ENCODE measurements at places on chromosomes 2 and 18.

- DNase-seq, result no peak
Observed at GRCh38 chr18:9557250-9557943, 57.0 kb downstream of the PPP4R1 start.

DNA sequence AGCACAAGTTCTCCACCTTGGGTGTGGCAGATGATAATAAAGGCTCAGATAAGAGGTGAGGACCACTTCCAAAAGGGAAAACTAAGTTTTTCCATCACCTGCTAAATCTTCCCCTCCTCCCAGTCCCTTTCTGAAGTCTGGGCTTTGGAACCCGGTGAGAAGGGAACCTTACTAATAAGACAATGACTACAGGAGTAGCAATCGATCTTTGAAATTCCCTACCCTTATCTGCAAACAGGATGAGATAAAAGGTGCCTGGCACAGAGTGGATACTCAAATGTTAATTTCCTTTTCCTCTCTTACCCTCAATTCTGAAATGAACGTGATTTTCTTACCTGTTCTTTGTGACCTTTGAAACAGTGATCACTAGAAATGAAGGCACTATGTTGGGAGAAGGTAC is 69.7 kb upstream of the NARS1 start:
- DNase-seq, result no peak

DNA sequence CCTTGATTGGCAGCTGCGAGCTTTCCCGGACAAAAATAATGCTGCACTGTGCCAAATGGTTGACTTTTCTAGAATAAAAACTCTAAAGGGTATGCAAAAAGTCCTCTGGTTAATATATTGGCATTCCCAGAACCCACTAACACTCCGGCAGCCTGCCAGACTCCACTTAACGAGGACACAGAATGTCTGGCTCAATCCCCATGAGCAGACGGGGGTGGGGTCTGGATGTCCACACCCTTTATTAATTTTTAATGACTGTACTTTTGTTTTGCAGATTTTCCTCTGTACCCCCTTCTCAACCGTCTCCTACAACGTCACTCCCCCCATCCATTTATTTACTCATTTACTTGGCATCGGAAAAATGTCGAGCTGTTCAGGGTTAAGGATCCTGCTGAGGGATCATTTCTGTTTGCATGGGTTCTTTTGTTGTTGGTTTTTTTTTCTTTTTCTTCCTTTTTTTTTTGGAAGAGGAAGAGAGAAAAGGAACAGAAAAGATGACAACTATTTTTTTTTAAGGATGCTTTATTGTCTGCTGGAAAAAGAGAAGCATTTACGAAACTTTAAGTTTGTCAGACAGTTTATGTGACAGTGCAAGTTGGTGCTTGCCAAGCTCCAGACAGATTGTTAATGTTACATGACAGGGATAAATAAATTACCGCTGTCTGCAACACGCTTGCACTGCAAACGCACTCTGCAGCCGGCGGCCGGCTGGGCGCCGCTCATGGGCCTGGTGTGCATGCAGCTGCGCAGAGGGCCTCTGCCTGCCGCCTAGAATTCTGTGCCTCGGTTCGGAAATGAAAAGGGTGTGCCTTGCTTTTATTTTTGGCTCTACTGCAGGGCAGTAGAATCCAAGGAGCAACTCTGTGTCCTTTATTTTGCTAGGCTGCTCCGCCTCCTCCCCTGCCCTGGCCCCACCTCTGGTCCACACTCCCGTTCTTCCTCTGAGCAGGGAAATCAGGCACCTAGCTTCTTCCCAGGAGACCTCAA is 3.6 kb downstream of the LDLRAD4 start:
- no peak for DNase-seq

DNA sequence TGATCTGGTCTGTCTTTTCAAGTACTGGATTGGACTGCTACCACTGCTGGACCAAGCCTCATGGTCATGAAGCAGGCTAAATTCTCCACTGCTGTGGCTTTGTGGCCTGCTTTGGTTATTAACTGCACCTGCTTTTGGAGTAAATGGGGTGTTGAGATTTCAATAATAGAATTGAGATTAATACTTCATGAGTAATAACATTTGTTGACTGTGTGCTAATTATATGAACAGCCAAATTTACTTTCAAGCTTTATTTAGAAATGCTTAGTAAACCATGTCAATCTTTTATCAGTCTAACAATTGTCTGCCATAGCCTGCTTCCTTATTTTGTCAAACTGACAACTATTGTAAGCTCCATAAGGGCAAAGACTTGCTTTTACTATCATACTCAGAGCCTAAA is 27.4 kb upstream of the MTIF2 start:
- DNase-seq, result no peak

GRCh38 chr2:65320042-65320725 is 92.6 kb downstream of the ACTR2 start:
- no peak for DNase-seq

GRCh38 chr18:74856928-74857327 is 259.3 kb downstream of the ZNF407 start:
- DNase-seq, result no peak

GRCh38 chr2:12052796-12053195 is 306.4 kb downstream of the LPIN1 start:
- DNase-seq, result no peak

DNA sequence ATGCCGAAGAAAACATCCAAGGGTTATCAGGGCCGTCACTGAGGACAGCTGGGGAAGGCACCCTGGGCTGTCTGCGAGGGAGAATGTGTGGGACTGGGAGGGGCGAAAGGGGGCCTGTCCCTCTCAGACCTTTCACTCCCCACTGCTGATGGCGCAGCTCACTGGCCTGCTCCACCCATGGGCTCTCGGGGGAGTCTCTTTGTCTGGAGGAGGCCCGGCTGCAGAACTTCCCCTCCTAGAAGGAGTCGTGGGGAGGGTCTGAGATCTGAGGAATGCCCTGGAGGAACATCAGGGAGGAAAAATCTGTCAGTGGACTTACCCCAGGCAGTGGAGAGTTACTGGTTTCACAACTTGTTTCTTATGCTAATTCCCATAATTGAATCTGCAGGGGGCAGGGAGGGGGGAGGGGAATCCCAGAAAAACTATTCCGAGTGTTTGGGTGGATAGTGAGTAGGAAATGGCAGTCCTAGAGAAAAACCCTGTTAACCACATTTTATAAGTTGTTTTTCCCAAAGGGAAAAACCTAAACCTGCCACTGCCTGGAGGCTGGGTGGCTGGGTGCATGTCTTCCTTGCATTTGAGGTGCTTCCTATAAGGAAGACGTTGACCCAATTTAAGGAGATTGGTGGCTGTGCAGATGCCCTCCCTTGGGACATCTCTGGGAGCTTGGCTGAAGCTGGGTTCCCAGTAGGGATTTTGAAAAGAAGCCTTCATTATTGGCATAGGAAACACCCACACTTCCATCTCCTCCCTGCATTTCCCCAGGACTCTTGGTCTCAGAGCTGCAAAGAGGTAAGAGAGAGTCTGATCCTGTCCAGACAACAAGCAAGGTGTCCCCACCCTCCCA is 11.7 kb upstream of the SEMA4C start:
- no peak for DNase-seq

DNA sequence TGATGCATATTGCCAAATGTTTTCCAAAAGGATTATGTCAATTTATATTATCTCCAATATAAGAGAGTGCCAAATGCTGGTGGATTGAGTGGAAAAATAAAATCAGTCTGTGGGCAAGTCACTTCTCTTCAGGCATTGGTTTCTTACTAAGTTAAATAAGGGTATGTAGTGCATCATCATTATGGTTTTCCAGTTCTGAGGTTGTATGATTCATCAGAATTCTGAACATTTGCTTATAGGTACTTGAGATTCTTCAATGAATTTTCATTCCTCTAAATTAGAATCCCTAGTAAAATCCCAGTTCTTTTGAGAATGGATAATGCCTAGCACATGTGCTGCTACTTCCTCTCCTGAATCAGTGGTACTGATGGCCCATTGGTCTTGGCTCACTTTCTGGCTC is 188.9 kb upstream of the OSR1 start:
- no peak for DNase-seq

DNA sequence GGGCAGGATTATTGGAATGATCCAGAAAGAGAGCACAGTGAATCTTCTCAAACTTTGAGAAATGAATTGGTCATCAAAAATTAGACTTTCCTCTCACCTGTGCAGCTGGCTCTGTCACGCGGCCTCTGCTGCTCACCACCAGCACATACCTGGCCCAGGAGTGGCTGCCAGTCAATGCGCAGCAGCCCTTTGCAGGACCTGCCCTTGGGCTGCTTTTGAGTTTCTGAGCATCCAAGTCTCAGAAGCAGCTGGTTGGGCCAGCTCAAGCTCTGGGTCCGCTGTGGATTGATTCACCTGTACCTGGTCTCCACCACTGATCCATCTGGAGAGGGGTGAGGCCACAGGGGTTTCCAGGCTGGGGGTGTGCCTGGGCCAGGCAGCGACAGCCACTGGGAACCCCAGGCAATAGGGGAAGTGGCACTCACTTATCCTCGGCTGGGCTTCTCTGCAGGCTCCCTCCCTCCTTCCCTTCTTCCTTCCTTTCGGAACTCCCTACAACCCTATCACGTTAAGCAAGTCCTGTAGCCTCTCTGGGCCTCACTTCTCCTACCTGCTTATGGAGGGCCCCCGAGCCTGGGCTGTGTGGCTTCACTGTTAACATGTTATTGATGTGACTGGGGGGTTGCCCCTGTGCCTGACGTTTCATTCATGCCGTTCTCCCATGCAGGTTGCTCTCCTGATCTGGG is 48.1 kb downstream of the SH3BP4 start:
- no peak for DNase-seq

DNA sequence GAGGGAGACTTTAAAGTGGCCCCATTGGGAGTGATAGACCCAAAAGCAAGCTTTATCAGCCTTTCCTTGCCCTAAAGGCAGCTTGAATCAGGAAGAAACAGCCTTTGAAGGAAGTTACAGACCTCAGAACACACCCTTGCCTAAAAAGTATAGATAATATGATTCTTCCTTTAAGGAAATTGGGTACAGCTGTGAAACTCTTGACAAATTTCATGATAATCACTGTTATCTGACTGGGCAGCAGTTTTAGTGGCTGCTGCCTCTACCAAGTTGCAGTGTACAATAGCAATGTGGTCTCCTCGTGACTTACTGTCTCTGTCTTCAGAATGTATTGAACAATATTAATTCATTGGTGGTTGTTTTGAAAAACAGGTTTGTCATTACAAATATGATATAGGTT is 16.7 kb downstream of the HOXD1 start:
- DNase-seq, result no peak

- no peak for DNase-seq
Observed at GRCh38 chr18:6795307-6795706, 65.8 kb downstream of the ARHGAP28 start.

- DNase-seq, result no peak
Observed at GRCh38 chr18:9927392-9928063, 13.7 kb downstream of the VAPA start.

DNA sequence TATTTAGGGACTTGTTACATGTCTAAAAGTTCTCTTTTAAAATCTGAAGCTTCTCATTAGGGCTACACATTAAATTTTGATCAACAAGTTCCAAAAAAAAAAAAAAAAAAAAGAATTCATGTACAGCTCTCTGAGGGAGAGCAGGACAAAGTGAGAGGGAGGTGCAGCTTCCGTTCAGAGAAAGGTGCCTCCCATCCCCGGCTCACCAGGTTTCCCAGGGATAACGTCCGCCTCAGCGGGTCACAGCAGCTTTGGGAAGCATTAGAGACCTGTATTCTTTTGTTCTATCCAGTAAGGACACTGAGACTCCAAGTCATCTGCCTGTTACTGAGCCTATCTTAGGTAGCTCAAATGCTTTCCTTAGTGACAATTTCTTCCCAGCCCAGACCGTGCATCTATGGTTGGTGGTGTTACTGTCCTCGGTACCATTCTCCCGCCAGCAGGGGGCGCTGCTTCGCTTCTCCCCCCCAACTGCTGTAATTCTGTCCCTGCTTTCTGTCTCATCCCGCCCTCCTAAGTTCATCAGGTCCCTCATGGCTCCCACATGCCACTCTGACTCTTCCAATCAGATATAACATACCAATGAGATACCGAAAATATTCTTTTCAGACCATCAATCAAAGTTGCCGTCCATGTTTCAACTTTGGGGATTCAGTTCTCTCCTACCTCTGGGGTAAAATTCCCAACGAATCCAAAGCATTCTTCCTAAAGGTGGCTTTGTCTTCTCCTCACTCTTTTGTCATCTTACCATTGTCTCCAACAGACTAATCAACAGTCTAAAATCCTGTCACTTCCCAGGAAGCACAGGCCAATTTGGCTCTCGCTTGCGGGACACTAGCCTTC is 466.5 kb downstream of the METTL4 start:
- DNase-seq, result no peak

GRCh38 chr2:166560022-166560421 is 66.0 kb upstream of the SCN7A start:
- no peak for DNase-seq

DNA sequence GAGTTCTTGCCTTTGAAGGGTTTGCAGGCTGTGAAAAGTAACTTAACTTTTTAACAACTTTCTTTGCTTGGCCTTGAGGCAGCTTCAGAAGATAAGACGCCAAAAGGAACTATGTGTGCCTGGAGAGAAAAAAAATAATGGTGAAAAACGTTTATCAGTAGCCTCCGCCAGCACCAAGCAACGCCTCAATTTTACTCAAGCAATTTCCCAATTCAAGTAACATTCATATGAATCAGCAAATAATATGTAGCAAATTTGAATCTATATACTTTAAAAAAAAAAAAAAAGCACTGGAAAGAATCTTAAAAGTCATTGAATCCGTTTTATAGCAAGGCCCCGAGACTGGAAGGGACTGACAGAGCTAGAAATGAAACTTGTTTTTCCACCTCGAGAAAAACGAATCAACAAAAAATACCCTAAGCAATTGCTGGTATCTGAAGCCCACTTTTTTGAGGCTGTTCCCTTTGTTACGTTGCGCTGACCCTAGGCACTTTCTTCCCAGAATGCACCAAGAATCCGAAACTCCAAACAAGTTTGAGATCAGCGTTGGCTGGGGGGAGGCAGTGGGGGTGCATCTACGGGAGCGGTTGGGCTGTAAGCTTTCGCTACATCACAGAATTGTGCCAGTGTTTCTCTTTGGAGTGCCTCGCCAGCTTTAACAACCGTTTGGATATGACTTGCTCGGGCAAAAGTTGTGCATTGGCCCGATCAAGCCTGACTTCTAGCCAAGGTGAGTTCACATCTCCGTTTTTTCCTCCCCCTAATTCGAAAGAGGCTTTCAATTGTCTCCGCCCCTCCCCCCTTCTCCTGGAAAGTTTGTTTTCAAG is 2.7 kb upstream of the TGIF1 start:
- DNase-seq, result peak; percentile 37

GRCh38 chr2:200944467-200945394 is 18.7 kb downstream of the ORC2 start:
- no peak for DNase-seq

- DNase-seq, result no peak
Observed at GRCh38 chr2:229712136-229712535, 2.2 kb downstream of the DNER start.

Measured in progenitor cell of endocrine pancreas (in vitro differentiated cells).